ENCODE measurements at places on chromosomes 6 and 20.
A peak's percentile ranks its signal among the peaks of the same experiment; 100 is the strongest.

DNA sequence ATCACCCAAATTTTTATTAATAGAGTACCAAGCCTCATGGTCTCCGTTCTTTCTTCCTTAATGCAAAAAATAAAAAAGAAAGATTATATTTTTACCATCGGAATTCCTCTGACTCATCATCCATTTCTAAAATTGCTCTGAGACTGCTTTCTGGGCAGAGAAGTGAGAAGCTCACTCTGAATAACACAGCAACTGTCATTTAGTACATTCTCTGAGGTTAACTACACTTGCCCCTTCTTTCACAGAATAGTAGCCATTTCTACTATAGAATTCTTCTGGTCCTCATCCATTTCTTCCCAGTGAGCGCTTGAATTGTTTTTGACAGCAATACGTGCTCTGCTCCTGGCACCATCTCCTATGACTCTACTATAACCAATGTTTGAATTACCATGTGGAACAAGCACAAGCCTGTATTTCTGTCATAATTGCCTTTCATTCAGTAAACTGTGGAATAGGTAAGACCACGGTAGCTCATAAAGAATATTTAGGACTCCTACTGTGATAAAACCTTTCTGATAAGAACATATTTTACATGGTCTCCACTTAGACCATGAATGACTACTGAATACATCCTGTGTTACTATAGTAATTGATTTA, 435.5 kb upstream of the NRSN1 start:
- DNase-seq, result no peak

GRCh38 chr6:143731789-143732188, 54.0 kb downstream of the PHACTR2 start:
- no peak for DNase-seq

DNA sequence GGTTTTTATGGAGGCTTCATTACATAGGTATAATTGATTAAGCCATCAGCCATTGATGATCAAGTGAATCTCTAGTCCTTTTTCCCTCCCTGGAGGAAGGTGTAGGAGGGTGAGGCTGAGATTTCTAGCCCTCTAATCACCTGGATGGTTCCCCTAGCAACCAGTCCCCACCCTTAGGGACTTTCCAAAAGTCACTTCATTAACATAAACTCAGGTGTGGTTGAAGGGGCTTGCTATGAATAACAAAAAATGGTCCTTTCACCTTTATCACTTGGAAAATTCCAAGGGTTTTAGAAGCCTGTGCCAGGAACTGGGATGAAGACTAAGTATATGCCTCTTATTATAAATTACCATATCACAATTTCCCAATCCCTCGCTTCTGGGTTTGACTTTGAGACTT, 40.4 kb downstream of the SMPDL3A start:
- no peak for DNase-seq

- no peak for DNase-seq
Measured at GRCh38 chr6:124823240-124824111, 138.8 kb upstream of the RNF217 start.

DNA sequence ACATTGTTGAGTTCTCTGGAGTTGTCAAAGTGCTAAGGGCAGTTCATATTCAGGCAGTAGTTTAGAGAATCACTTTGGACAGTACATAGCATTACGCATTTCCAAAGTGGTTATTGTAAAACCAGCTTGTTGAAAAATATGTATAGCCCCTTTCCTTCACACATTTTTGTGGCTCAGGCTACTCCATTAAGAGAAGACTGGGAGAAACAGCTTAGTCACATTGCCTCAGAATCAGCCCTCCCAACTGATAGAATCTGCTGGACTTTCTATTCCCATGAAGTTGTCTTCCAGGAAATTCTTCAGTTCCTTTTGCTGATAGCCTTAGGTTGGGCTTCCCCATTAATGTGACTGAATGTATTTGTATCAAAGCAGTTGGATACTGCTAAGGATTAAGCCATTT, 39.5 kb upstream of the HDGFL1 start:
- no peak for DNase-seq

- no peak for DNase-seq
Measured at GRCh38 chr20:31841928-31842327, 3.5 kb downstream of the FOXS1 start.

DNA sequence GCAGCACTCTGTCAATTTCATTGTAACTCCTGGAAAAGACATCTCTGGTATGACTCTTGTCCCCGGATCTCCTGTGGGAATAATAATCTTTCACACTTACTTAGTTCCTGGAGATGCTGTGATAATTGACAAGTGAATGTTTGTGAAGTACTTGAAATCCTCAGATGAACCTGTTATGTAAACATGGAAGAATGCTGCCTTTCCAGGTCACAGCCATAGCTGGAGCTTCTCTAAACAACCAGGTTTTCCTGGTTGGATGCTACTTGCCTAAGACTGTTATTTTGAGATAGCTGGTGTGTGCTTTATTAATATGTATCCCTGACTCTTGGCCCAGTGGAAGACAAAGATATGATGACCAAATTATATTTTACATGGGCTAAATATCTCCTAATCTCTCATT, 228.6 kb downstream of the KCNQ5 start:
- DNase-seq, result no peak

DNA sequence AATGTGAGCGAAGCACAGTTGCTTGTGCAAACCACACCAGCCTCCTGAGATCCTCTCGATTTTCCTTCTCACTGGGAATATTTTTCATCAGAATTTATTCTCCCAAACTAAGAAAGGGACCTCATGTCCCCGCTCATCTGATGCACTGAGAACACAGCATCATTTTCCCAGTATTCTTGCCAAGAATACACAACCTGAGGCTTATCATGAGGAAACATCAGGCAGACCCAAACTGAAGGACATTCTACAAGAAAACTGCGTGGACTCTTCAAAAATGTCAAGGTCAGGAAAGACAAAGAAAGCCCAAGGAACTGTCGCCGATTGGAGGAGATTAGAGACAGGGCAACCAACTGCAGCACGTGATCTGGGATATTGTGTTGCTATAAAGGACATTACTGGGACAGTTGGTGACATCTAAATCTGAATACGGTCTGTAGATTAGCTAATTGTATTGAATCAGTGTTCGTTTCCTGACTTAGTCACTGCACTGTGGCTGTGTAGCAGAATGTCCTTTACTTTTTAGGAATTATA, 72.3 kb downstream of the SNX5 start:
- DNase-seq, result no peak

GRCh38 chr6:35962779-35963560, 42.1 kb upstream of the SRPK1 start:
- DNase-seq, result no peak

GRCh38 chr6:16332175-16332542, 93.8 kb downstream of the GMPR start:
- DNase-seq, result peak; percentile 89

DNA sequence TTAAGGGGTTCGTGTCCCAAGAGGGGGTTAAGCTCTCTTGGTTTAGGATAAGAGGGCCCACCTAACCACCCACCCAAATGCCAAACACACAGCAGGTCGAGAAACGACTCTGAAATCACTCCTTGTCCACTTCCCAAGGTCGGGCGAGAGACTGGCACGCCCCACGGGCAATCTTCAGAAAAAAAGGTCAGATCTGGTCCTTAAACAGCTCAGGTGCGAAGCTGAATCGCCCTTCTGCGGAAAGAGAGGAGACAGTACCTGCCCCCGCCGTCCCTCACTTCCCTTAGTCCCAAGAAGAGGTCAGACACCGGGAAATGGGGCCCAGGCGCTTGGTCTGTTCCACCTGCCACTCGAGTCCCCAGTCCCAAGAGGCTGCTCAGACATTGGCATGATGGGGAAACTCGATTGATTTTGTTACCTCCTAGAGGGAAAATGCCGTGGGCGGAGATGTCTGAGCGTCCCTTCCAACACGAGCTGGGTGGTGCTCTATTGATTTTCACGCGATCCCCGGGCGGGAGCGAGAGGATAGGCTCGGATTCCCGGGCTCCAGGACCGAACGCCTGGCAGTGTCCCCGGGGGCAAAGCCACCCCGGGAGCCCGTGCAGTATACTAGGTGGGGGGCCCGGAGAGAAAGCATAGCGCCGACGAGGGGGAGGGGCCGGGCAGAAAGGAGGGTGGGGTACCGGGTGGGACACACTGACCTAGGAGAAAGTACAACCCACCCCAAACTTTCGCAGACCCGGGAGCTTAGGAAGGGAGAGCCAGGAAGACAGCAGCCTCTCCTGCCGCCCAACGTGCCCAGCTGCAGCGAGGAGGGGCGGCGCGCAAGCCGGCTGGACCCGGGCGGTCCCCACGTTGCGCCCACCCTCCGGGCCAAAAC, 1.1 kb upstream of the SAMD5 start:
- no peak for DNase-seq

DNA sequence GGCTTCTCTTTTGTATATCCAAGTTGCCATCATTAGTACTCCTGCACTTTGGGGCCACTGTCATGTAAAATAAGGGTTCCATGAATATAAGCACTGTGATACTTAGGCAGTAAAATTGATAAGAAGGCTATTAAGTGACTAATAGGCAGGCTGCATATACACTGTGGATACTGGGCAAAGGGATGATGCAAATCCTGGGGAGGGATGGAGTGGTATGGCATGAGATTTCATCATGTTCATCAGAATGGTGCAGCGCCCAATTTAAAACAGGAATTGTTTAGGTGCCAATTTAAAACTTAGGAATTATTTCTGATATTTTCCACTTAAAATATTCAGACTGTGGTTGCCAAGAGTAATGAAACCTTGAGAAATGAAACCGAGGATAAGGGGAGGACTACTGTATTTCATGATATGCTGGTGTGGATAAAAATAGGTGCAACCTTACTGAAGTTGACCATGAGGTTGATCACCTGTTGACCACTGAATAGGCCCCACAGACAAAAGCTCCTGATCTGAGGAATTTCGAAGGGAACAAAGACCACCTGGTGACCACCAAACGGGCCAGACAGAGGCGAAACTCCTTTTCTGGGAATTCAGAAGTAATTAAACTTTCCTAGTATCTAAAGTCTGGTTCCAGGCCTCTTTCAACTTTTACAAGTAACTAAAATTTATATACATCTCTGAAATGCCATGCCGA, 4.9 kb upstream of the TRIM39 start:
- no peak for DNase-seq
